ENCODE measurements at places on chromosomes 3 and 15.

DNA sequence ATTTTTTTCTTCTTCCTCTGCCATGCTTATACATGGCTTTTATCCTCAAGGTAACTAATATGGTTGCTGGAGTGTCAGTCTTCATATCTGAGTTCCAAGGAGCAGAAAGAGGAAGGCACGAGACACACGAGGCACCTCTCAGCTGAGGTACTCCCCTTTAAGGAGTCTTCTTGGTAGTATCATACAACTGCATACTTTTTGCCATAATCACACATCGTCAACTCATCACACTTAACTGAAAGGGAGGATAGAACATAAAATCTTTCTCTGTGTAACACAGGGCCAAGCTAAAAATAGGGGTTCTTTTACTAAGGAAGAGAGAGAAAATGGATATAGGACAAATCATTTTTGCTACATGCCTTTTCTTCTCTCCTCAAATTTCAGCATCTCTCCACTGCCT, 104.2 kb downstream of the OXSM start:
- no peak for DNase-seq

- DNase-seq: no peak
Measured at GRCh38 chr15:31276596-31277298, 49.9 kb upstream of the KLF13 start.

DNA sequence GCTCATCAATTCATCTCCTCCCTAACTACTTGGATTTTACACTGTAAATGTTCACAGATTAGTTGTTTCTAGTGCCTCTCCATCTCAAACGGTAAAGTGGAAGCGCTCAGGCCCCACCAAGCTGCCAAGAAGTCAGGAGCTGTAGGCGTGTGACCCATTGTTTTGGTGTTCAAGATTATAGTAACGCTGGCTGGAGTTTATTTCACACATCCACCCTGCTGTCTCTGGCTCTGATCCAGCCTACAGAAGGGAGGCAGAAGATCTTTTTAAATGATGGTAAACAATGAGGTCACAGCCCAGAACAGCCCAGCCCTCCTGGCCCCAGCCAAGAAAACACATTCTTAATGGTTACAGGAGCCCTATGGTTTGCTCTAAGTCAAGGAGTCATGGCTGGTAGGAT, 25.7 kb upstream of the GALNT15 start:
- DNase-seq: no peak

- DNase-seq: peak; percentile 97
Measured at GRCh38 chr15:79595995-79596622, 164.0 kb downstream of the MINAR1 start.

GRCh38 chr15:84761607-84762131, 13.3 kb downstream of the ZNF592 start:
- no peak for DNase-seq

GRCh38 chr15:57626713-57627440, 35.2 kb downstream of the MYZAP start:
- DNase-seq: no peak

DNA sequence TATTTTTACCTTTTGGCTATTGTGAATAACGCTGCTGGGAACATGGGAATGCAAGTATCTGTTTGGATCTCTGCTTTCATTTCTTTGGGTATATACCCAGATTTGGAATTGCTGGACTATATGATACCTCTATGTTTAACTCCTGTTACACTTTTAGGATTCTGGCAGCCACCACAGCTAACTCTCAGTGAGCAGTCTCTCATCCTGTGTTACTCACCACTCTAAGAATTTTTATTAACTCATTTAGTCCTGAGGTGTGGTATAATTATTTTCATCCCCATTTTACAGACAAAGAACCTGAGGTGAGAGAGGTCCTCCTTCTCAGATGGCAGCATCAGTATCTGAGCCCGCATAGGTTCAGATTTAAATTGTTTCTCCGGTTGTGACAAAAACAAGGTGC, 1.1 kb downstream of the SPATA12 start:
- no peak for DNase-seq

GRCh38 chr15:77791941-77792340, 159.2 kb upstream of the LINGO1 start:
- no peak for DNase-seq

DNA sequence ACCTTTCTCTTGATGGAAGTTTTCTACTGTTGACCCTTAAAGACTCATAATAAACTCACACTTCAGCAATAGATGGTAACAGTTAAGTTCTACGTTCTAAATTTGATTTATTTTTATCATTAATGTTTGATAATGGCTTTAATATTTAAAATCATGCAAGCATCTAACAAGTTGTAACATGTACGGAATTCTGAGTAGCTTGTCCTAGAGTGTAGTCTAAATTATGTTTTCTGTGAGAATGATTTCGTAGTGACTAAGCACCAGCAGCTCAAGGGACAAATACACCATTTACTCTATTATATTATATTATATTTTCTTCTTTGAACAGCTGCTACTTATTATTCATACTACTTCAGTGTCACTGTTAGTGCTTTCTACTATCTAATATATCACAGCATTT, 345.6 kb downstream of the NLGN1 start:
- DNase-seq: no peak

DNA sequence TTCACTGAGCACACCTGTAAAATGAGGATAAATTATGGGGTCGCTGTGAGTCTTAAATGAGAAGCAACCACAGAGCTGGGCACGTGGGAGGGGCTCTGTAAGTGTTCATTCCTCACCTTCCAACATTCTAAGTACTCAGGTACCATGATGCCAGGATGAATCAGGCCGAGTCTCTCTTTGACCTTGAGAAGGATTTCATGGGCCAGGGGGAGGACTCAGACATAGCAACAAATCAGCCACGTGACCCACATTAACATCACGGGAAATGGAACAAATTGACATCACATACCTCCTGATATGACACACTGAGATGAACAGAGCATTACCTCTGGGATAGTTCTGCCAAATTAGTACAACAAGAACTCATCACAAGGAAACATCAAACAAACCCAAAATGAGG, 35.2 kb upstream of the USP3 start:
- no peak for DNase-seq

- DNase-seq: no peak
Measured at GRCh38 chr3:126463521-126463920, 12.2 kb downstream of the ZXDC start.

GRCh38 chr3:142664819-142665218, 59.0 kb upstream of the TRPC1 start:
- DNase-seq: no peak

- DNase-seq: no peak
Measured at GRCh38 chr3:33392703-33393125, 47.5 kb downstream of the UBP1 start.

DNA sequence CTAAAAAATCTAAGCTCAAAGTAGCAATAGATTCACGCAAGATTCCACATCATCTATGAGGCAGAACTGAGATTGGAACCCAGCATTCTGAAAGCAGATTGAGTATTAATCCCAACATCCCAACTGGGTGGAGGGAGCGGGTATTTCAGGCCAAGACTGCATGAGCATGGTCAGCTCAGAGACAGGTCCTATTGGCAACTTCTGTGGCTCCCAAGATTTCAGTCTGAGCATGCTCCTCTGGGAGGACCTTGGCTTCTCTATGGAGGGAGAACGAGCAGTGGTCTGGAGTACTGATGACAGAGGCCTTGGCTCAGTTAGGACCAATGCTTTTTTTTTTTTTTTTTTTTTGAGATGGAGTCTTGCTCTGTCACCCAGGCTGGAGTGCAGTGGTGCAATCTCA, 4.0 kb upstream of the ITGA11 start:
- DNase-seq: no peak

GRCh38 chr15:69600556-69601085, 148.0 kb downstream of the RPLP1 start:
- no peak for DNase-seq

DNA sequence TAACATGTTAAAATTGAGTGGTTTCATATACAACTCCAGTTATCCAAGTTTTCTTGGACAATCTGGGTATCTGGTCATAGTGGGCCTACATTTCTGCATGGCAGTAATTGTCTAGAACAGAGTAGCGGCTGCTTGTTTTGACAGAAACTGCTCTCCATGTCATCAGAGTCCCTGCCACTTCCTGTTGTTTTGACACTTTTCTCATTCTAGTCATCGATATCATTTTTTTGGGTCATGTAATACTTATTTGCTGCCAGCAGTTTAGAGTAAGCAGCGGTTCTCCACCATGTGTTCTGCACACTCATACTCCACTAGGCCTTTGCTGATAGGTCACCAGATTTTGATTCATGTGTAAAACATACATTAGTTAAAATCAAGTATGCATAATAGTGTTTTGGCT, 81.5 kb downstream of the SLC25A26 start:
- no peak for DNase-seq

DNA sequence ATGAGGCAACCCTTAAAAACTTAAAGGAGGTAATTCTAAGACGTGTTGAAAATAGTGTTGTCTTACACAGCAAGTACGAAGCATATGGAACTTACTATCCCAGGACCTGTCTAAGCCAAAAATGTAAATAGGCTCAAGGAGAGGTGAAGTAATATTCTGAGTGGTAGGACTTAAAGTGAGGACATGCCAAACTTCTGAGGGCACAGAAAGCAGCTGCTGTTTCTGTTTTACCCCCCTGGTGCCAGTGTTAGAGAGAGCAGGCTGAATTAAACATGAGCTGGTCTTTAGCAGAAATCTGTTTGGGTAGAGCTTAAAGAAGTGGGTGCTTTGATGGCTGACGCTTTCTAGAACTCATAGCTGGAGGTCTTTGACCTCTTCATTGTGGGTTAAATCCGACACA, 149.7 kb upstream of the NPHP3 start:
- no peak for DNase-seq

- no peak for DNase-seq
Measured at GRCh38 chr3:188869628-188870027, 302.1 kb upstream of the TPRG1 start.

GRCh38 chr3:52109611-52110301, 44.5 kb downstream of the POC1A start:
- peak; percentile 49 for DNase-seq

GRCh38 chr3:131371688-131372066, 9.9 kb upstream of the NUDT16 start:
- no peak for DNase-seq

- DNase-seq: peak; percentile 80
Measured at GRCh38 chr15:89760303-89761008, 9.4 kb upstream of the MESP1 start.

- DNase-seq: peak; percentile 44
Measured at GRCh38 chr3:172717493-172718088, 6.7 kb upstream of the NCEH1 start.

GRCh38 chr3:196501316-196502044, 2.1 kb downstream of the RNF168 start:
- DNase-seq: peak; percentile 19

GRCh38 chr3:186004671-186005070, 66.9 kb upstream of the TRA2B start:
- no peak for DNase-seq

- no peak for DNase-seq
Measured at GRCh38 chr3:136567599-136568188, 184.5 kb downstream of the STAG1 start.

- peak; percentile 59 for DNase-seq
Measured at GRCh38 chr3:188584162-188584529, 430.2 kb downstream of the LPP start.

- no peak for DNase-seq
Measured at GRCh38 chr3:85605066-85605465, 646.3 kb downstream of the CADM2 start.

GRCh38 chr15:50116477-50116876, 2.6 kb downstream of the ATP8B4 start:
- DNase-seq: peak; percentile 88

GRCh38 chr3:119681279-119681678, 4.1 kb upstream of the COX17 start:
- peak; percentile 65 for DNase-seq

DNA sequence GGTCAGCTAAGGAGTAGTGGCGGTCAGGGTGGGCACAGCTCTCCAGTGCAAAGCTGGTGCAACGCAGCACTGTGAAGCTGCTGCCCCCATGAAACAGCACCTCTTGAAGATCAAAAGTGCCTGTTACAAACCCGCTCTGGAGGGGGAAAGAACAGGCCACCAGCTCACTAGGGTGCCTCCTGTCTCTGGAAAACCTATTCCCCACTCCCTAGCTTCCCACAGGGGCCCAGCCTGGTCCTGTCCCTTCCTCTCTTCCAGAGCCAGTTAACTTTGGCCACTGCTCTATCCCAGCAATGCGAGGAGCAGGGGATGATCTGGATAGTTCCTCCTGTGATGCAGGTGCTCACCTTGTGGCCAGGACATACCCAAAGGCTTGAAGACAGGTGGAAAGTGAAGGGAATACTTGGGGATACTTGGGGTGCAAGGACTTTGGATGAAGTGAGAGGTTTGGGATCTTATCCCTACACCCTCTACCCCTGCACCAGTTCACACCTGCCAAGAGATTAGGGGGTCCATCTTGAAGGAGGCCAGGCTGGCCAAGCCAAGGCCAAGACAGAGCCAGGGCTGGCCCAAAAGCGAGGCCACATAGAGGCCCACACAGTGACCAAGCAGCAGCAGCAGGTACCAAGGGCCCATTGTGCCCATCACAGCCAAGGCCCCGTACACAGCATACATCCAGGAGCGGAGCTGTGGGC, 4.2 kb downstream of the HHATL start:
- DNase-seq: no peak

DNA sequence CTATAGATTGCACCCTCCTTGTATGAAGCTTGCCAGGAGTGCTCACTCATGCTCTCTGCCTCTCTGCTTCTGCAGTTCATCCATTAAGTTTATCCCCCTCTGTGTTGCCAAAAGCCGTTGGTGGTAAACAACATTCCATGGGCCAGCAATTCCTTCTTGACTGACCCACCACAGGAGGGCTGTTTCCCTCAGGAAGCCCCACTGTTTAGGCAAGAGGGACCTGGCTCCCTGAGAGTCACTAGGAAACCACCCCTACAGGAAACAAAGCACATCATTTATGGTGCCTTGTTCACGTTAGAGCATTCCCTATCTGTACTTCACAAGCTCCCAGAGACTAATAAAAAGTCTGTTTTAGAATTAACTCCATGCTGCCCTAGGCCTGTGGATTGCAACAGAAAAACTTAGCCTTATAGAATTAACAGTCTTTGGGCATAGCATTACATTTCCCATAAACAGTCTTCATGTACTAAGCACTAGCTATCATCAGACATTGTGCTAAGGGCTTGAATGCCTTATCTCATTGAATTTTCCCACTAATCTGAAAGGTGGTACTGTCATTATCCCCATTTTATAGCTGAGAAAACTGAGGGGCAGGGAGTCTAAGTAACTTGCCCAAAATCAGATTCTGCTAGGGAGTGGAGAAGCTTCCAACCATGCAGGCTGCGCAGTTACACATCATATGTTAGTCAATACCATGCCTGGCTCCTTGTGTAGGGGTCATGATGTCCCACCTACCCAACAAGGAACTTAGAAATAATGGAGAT, 149.9 kb downstream of the SHQ1 start:
- no peak for DNase-seq

DNA sequence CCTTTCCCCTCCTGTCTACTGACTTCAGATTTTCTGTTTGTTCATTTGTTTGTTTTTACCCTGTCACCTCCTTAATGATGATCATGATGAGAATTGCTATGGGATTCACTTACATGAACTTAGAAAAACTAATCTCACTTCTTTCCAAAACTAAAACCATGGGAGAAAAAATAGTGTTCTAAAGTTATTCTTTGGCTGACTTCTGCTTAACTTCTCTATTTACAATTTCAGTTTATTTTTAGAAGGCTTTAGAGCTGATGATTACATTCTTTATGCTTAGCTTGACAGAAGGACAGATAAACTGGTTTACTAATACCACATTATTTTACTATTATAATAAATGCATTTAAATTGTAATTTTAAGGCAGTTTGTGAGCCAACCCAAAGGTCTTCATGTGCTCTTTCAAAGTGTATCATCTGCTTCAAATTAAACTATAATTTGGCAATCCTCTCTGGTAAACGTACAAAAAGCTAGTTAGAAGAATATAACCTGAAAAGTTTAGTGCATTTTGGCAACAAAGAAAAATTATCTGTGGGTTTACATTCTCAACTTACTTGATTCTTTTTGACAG, 676.8 kb upstream of the UBE2E2 start:
- no peak for DNase-seq

All from hematopoietic multipotent progenitor cell treated with erythropoietin and hydrocortisone succinate and interleukin-3 and kit ligand, for 6 days (in vitro differentiated cells).